ENCODE measurements at places on chromosomes 4 and X.

DNA sequence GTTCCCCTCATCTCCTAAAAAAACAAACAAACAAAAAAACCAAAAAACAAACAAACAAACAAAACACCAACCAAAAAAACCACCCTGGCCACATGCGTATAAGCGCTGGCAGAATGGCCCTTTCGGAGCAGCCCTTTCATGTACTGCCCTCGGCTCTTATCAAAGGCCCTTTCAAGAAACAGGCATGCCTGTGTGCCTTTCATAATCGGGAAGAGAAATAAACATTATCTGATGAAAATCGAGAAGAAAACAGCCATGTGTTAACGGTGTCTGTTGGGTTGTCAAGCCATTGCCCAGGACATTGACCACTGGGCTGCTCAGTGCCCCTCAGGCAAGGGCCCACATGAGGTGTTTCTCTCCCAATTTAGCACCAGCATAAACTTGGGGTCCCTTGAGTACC is 68.3 kb downstream of the PJA1 start:
- DNase-seq, result no peak

DNA sequence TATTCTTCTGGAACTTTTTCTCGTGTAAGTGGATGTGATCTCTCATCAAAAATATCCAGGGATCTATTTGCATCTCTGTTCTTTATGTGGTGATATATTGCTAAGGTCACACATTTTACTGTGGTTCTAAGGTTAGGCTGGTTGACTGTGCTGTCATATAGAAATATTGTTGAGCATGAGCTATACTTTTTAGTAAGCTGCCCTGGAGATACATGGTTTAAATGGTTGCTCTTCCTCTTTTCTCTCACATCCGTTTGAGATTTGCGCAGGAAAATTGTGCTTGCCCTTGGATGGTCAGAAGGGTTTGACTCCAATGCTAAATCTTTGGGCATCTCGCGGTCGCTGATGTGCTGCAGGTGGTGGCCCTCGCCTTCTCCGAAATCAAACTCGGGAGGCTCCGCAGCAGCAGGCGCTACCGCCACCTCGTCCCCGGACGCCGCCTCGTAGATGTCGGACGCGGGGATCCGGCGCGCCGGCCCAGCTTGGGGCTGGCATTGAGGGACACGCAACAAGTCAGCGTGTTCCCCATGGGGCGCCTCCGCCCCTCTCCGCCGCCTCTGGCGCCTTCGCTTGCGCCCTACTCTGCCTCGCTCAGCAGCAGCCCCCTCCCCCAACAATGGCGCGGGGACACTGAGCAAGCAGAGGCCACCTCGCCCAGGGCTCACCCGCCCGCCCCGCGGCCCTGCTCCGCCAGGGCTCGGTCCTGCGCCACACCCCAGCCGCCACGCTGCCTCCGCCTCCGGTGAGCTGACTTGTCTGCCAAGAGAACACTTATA is 154.5 kb downstream of the MSN start:
- DNase-seq, result no peak

- DNase-seq, result no peak
Measured at GRCh38 chrX:136531951-136532350, at the start of gene VGLL1. Gene VGLL1, plus strand, starts transcription at chrX:136532215. Its CDS starts 3,806 bp downstream, at chrX:136536021.

- no peak for DNase-seq
Measured at GRCh38 chrX:129759576-129760061, 20.1 kb upstream of the SASH3 start.

DNA sequence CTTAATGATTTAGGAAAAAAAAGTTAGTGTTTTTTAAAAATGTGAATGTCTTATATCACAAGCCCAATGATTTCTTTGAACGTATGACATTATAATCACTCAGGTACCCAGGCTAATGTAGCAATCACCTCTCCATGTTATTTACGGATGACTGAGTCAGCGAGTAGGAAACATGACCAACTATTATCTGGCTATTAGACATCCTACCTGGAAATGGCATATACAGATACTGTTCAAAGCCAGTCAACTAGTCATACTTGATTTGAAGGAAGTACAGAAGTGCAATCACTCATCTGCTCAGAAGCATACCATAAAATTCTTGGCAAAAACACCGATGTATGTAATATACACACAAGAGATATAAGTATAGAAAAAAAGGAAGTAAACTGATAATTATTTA is 732.5 kb downstream of the ARAP2 start:
- no peak for DNase-seq

DNA sequence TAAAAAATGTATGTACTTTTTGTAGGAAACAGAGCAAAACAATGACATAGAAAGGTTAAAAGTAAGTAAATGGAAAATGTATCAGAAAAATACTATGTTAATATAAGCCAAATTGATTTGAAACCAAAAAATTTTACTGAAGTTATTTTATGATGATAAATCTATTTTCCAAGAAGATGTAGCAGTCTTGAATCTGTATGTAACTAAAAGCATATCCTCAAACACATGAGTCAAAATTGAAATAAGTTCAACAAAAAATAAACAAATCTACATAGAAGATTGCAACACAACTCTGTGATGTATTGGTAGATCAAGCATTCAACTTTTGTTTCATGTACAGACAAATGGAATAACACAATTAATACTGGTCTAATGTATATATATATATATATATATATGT is 450.0 kb downstream of the SPRY1 start:
- DNase-seq, result peak; percentile 12

DNA sequence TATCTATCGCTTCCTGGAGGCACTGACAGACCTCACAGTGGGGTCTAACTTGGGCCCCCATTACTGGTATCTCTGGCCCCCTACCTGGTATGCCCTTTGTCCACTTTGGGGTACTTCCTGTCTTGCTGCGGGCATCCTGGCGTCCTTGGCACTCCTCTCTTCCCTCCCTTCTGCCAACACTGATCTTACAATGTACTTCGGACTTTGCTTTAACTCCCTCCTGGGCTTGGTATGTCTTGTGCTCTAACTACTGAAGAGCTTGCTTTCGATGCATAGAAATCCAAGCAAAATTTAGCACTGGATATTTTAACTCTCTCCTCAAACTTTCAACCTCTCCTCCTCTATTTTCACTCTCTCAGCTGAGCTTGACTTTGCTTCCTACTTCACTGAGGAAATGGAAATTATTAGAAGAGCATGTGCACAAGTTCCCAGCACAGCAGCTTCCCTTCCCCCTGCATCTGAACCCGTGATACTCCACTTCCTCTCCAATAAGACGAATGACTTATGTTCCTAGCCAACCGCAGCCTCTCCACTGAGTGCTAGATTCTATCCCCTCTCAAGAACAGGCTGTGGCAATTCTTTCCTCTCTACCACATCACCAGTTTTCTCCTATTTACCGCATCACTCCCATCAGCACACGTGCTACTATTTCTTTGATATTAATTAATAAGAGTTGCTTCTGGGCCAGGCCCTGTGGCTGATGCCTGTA is 52.9 kb downstream of the SUPT20HL2 start:
- no peak for DNase-seq

GRCh38 chrX:19866626-19867410 is 20.6 kb downstream of the SH3KBP1 start:
- DNase-seq, result no peak

DNA sequence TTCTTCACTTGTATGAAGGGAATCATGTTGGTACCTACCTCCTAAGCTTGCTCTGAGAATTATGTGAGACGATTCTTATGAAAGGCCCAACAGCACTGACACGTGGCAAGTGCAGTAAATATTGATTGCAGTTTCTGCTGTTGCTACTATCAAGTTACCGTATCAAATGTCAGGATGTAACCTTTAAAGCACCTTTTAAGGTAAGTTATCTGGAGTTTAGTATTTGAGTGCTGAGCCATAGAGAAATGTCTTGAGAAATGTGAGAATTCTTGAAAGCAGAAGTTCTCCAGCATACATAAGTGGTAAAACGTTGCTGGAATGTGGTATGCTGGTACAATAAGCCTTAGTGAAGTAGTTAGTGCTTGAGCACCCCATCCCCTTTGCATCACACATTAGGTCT is 90.4 kb downstream of the PHOX2B start:
- no peak for DNase-seq

- DNase-seq, result no peak
Measured at GRCh38 chr4:10108391-10108790, 8.2 kb downstream of the WDR1 start.

GRCh38 chr4:122912810-122913575 is 9.4 kb downstream of the NUDT6 start:
- no peak for DNase-seq

- no peak for DNase-seq
Measured at GRCh38 chr4:159150821-159151390, 48.0 kb downstream of the RAPGEF2 start.

- DNase-seq, result no peak
Measured at GRCh38 chrX:17081511-17081910, 135.1 kb downstream of the REPS2 start.

DNA sequence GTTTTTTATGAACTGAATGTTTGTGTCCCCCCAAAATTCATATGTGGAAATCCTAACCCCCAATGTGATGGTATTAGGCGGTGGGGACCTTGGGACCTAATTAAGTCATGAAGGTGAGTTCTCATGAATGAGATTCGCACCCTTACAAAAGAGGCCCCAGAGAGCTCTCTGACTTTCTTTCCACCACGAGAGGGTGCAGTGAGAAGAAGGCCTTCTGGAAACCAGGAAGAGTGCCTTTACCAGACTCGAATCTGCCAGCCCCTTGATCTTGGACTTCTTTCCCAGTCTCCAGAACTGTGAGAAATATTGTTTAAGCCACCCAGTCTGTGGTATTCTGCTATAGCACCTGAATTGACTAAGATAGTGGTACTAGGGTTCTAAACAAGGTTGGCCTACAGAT is 40.8 kb downstream of the STK26 start:
- no peak for DNase-seq

- no peak for DNase-seq
Measured at GRCh38 chr4:165748321-165748720, 124.7 kb upstream of the TLL1 start.

DNA sequence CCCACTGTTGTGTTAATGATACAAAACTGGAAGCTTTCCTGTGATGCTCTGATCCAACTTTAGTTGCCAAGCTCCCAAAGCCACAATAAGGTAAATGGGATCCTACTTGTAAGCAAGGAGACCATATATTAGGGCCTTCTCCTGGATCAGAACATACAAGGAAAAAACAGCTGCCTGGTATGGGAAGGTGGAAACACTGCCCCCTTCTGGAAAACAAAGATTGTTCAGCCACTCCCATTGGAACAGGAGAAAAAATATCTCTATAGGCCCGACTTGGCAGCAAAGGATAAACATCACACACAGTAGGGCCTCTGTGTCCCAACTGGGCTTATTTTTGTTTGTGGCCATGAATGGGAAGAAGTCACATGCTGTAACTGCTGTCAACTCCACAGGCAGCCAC is 166.5 kb downstream of the TBX22 start:
- no peak for DNase-seq

DNA sequence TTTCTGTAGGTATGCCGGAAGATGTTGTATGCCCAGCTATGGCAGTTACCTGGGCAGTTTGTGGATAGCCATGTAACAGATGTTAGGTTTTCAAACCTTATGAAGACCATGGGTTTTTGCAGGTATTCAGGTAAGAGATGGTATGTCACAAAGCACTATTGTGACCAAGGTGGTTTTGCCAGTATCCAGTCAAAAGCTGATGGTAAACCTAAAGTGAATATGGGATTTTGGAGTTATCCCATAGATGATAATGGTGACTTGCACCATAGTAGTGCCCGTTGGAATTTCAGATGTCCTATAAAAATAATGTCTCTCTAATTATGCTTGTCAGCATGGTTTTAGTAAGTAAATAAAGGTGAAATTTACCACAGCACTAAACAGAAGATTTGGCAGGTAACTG is at the start of gene ATXN3L:
TSS of gene ATXN3L (minus strand) at position 101 of the 400 bp plus-strand sequence. CDS start 119 bp downstream, outside the sequence.
- no peak for DNase-seq

Data from HCEC 1CT (cell line).